ENCODE measurements at places on chromosomes 2 and 18.
A peak's percentile ranks its signal among the peaks of the same experiment; 100 is the strongest.

- DNase-seq = no peak
These were observed 64.6 kb upstream of the TFPI start for GRCh38 chr2:187618813-187619212.

DNA sequence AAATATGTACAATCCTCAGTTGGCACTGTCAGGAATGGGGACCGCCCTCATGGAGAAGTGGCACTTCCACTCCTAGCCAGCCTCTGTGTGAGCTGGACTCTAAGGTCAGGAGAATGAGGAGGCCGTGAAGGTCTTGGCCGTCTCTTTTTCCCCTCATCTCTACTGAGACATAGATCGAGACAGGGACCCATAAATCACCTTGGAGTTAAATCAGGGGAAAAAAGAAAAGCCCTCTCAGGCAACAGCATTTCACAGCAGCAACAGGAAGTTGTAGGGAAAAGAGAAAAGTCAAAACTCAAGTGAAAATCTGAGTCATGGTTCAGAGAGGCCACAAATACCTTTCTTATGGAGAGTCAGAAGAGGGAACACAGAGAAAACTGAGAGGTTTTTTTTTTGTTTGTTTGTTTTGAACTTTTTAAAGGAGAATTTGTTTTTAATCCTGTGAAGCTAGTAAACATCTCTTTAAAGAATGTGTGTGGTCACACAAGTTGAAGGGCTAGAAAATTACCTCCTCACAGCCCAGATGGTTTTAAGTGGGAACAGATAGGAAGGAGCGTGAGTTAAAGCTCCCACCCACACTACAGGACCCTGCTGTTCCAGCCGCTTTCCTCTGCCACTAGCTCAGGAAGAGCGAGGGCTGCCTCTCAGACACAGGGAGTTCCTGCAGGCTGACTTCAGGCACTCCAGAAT, 30.6 kb upstream of the CYP1B1 start:
- DNase-seq = peak; percentile 61

GRCh38 chr2:14905571-14905970, 273.1 kb downstream of the LRATD1 start:
- DNase-seq = no peak

GRCh38 chr2:159545085-159545484, 71.3 kb downstream of the BAZ2B start:
- DNase-seq = no peak

- DNase-seq = no peak
These were observed 189.7 kb upstream of the CDH2 start for GRCh38 chr18:28366676-28367075.

DNA sequence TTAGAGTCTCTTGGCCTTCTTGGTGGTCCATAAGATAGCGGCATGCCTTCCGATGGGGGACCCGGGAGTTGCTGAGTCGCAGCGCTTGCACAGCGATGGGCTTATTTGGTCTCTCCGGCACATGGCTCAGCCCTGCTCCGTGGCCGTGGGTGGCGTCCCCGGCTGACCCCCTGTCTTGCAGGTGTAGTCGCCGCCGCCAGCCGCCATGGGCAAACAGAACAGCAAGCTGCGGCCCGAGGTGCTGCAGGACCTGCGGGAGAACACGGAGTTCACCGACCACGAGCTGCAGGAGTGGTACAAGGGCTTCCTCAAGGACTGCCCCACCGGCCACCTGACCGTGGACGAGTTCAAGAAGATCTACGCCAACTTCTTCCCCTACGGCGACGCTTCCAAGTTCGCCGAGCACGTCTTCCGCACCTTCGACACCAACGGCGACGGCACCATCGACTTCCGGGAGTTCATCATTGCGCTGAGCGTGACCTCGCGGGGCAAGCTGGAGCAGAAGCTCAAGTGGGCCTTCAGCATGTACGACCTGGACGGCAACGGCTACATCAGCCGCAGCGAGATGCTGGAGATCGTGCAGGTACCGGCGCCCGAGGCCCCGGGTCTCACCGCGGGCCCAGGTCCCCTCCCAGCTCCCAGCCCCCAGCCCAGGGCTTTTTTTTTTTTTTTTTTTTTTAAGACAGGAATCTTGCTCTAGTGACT, 28.4 kb downstream of the ODC1 start:
- no peak for DNase-seq
